Nephron progenitor cell (in vitro differentiated cells): ENCODE measurements at places on chromosomes 4 and X.

DNA sequence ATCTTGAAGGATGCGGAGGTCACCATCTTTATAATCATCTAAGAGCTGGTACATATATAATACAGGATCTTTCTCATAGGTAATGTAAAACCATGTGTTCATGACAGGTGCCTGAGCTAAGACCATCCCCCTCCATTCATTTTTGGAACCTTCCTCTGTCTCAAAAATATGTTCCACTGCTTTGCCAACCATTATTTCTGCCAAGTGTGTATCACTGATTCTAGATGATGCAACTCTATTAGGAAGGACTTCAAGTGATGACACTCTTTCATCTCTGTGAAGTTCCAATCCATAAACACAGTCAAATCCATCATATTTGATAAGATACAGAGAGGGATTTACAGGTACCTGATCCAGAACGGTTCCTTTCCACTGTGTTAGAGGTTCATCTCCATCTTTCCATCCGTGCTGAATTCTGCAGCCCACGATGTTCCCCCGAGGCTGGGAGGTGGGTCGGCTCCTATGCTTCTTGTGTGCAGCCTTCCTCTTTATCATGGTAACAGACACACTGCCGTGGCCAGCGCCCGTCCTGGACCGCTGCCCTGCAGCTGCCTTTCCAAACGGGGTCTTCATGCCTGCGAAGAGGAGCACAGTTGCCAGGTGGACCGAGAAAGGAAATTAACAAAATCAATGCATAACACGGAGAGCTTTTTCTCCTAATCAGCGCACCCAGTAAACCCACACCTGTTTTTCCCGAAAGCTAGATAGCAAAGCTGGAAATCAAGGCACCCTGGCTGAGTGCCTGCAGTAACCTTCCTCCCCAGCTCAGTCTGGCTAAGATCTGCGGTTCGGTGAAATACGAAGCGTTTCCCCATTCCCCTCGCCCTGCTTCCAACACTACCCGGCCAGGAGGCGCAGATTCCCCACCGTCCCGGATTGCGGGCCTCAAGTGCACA lies 718 bp downstream of the SPIN3 start:
- peak; percentile 3 for DNase-seq

DNA sequence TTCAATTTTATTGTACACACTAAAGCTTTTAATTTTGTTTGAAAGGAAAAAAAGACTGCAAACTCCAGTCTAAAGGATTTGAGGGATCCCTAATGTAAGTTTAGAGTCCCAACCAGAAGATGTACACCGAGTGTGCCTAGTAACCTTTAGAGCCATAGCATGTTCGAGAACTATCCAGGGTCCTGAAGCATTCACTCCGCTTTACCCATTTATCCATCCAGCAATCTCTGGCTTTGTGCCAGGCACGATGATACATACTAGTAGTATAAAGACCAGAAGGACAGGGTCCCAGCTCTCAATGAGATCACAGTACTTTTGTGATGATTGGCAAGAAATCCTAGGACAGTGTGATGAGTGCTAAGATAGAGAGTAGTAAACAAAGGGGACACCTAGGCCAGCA lies 168.7 kb downstream of the STK32B start:
- peak; percentile 41 for DNase-seq

DNA sequence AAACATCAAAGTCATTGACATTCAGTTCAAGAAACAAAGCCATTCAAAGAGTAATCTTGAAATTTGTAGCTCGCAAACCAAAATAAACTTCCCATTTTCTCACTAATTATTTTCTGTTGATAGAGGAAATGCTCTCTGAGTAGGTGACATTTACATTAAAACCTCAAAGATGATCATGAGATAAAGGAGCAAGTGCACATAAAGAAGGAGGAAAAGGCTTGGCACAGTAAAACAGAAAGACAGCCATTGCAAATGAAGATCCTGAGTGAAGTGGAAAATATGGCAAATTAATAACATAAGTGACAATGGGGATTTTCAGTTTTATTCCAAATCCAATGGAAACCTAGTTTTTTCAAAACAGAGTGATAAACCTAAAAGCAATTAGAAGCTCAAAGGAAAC lies 2320.8 kb downstream of the ARAP2 start:
- no peak for DNase-seq

GRCh38 chrX:48909703-48910294 lies 1.6 kb downstream of the SLC35A2 start:
- no peak for DNase-seq

DNA sequence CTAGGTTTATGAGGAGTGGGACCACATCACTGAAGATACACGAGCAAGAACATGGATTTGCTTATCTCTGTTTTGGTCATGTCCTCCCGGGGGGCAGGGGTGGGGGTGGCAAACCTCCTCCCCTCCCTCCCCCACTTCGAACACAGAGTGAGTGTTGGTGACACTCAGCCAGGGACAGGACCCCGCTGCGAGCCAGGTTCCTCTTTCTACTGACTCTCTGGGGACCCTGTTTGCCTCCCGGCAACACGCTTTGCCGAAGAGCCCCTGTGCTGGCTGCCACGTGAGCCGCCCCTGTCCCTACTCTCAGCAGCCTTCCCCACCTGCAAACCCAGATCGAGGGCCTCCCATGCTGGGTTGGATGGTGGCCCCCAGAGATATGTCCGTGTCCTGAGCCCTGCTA lies 34.7 kb downstream of the P2RY8 start:
- no peak for DNase-seq
